ENCODE measurements at places on chromosomes 2 and 18. TPM values are rescaled to one million over a fixed set of nuclear protein-coding genes. Genes with fewer than 3 reads are reported as not detected.
A peak's percentile ranks its signal among the peaks of the same experiment; 100 is the strongest.

GRCh38 chr2:97663626-97663961, 250 bp downstream of the ACTR1B start:
- DNase-seq: no peak
- no peaks in the 10 kb centered on the region for H3K27me3 ChIP-seq
- peaks cover 26% of the 10 kb centered on the region for H3K36me3 ChIP-seq

DNA sequence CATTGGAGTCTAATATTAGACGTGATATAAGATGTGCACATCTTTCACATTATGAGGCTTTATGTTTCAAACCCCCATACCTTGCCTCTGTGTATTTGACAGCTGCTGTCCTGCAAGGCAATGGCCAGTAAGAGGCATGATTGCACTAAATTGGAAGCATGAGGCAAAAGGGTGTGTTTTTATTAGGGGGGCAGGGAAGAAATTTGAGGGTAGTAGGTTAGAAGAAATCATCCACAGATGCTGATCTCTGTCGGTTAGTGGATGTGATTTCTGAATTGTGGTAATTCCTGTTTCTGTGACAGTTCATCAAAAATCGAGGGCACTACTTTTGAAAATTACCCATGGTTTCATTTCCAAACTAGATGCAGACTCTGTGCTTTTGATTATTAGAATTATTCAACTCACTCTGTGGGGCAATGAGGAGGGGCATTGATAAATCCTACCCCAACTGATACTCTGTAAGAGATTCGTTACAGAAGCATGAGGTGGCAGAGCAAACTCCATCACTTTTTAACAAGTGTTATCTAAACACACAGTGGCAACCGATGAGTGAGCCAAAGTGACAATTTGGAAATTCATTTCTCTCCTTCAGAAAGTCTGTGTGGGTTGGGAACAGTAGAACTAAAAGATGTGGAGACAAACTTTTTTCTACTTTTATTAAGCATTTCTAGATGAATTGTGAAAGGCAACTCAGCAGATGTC, 453.0 kb downstream of the ARHGAP15 start:
- H3K27ac ChIP-seq: peak overlapping the region; percentile 64
- H3K36me3 ChIP-seq: no peaks in the 10 kb centered on the region

DNA sequence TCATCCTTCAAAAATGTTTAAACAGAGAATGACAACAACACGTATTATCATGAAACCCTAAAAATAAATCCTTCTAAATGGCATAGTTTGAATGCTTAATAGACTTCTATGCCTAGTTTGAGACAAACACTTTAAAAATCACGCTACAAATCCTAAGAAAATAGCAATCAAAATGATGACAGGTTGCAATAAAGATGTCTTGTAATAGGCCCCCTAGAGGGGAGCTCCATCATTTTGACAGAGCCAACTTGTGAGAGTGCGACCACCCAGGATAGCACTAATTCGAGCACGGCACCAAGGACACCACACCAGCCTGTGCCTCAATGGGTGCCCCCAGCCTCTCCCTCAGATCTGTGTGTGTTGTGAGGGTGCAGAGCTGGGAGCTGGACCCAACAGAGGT, 241.3 kb upstream of the PXDN start:
- no peak for DNase-seq
- H3K4me3 ChIP-seq: no peak overlapping the region
- H3K36me3 ChIP-seq: no peaks in the 10 kb centered on the region
- H3K27me3 ChIP-seq: no peaks in the 10 kb centered on the region
- no peak overlapping the region for H3K27ac ChIP-seq

- no peaks in the 10 kb centered on the region for H3K27me3 ChIP-seq
- no peaks in the 10 kb centered on the region for H3K4me1 ChIP-seq
- H3K36me3 ChIP-seq: no peaks in the 10 kb centered on the region
Observed at GRCh38 chr2:51510303-51510702, 478.4 kb upstream of the NRXN1 start.

- H3K27me3 ChIP-seq: no peaks in the 10 kb centered on the region
- DNase-seq: peak; percentile 85
- H3K4me3 ChIP-seq: no peak overlapping the region
- no peaks in the 10 kb centered on the region for H3K4me1 ChIP-seq
- no peak overlapping the region for H3K27ac ChIP-seq
Observed at GRCh38 chr18:31741097-31741735, 19.5 kb downstream of the SLC25A52 start.

DNA sequence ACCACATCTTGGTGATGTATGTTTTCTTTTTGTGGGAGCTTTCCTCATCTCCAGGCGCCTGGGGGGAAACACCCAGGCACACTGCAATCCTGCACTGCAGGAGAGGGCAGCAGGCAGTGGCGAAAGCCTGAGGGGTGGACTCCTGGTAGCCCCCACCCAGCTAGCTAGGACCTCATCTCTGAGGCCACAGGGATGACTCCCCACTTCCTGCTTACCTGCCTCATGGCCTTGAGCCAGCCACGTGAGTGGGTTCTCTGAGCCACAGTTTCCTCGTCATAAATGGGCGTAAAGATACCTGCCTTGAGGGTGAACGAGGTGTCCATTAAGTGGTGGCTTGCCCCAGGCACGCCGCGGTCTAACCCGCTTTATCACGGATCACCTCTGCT, 19.1 kb downstream of the TRAF3IP1 start:
- H3K4me1 ChIP-seq: no peaks in the 10 kb centered on the region
- H3K4me3 ChIP-seq: no peak overlapping the region
- H3K36me3 ChIP-seq: peaks cover 45% of the 10 kb centered on the region

- H3K4me3 ChIP-seq: no peak overlapping the region
- H3K36me3 ChIP-seq: no peaks in the 10 kb centered on the region
- no peaks in the 10 kb centered on the region for H3K27me3 ChIP-seq
- H3K27ac ChIP-seq: no peak overlapping the region
- H3K4me1 ChIP-seq: no peaks in the 10 kb centered on the region
- no peak for DNase-seq
Observed at GRCh38 chr2:215868846-215869543, 144.4 kb downstream of the MREG start.

The REG3A gene
- not detected for total RNA-seq

The INPP1 gene
- total RNA-seq: 21.0 TPM

The RESP18 gene
- total RNA-seq: not detected

The CNRIP1 gene
- 38.2 TPM for total RNA-seq

GRCh38 chr2:138329591-138329990, 172.0 kb upstream of the SPOPL start:
- H3K4me3 ChIP-seq: no peak overlapping the region

GRCh38 chr18:23998820-23999219, 15.7 kb upstream of the TTC39C start:
- DNase-seq: no peak
- H3K4me1 ChIP-seq: no peaks in the 10 kb centered on the region
- no peaks in the 10 kb centered on the region for H3K27me3 ChIP-seq
- no peaks in the 10 kb centered on the region for H3K36me3 ChIP-seq

The CFAP65 gene
- total RNA-seq: not detected

DNA sequence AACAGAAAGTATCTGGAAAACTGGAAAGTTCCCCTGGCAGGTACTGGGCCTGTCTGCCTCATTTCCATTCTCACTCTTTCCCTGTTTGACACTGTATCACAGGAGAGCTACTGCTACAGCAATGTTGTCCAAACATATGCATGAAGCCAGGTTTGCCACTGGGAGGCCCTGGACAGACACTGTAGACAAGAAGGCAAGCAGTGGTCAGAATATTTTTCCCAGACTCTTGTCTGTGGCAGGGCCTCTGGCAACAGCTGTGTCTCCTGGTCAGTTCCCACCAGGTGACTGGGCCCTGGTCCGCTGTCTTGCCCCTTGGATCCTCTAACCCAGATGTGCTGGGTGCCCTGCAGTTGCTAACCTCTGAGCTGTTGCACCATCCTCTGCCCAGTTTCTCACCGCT, 178.9 kb upstream of the FANCL start:
- H3K4me1 ChIP-seq: no peaks in the 10 kb centered on the region
- no peaks in the 10 kb centered on the region for H3K27me3 ChIP-seq
- no peak for DNase-seq
- H3K4me3 ChIP-seq: no peak overlapping the region
